Left lung (tissue), 14 donors: ENCODE measurements at places on chromosomes 1 and 21. TPM values are rescaled to one million over a fixed set of nuclear protein-coding genes. Genes with fewer than 3 reads are reported as not detected.

- DNase-seq: no peak
Measured at GRCh38 chr1:16342331-16343062, 9.8 kb downstream of the FBXO42 start.

Gene SLC35F3
- polyA plus RNA-seq: 1.4 TPM

GRCh38 chr1:175665616-175666015 lies 77.8 kb downstream of the TNR start:
- DNase-seq: no peak

DNA sequence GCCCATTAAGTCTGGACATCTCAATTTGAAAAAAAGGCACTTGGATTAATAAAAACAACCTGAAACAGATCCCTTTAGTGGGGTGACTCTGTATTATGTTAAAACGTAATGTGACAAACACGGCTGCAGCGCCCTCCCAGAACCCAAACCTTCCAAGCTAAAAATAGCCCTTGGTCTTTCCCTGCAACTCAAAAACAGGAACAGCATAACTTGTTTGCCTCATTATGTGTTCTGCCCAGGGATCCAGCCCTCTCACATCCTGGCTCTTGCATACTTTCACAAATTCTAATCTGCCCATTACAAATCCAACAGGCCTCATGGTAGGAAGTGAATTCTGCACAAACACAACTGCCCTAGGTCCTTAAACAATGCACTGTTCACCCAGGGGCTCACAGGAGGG lies 94.7 kb upstream of the GADD45A start:
- DNase-seq: no peak

- DNase-seq: no peak
Measured at GRCh38 chr1:1144843-1145546, 28.7 kb upstream of the TTLL10 start.

- no peak for DNase-seq
Measured at GRCh38 chr1:234564035-234565029, 45.6 kb downstream of the IRF2BP2 start.

- no peak for DNase-seq
Measured at GRCh38 chr1:48036710-48037355, 39.6 kb upstream of the TRABD2B start.

GRCh38 chr1:245409341-245410195 lies 254.8 kb downstream of the KIF26B start:
- no peak for DNase-seq

DNA sequence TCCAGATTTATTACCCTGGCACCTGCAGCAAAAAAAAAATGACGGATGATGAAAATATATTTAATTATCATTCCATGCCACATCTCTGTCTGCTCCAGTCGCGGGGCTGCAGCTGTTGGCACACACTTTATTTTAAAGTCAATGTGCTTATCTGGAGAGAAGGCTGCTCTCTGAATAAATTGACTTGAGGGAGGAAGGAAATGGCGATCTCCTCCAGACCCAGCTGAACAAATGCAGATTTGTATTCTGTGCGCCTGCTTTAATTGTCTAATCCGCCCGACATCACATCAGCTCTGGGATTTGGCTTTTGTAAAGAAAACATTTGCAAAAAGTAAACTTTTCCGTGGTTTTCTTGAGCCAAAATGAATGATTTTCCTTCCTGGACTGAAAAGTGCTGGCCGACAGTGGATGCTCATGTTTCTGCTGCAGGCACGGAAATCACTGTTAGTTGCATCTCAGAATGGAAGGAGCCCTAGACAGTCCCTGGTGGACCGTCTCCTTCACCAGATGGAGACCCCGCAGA lies 150.2 kb downstream of the CAMTA1 start:
- DNase-seq: no peak

Gene ITLN1
- 0.76 TPM for polyA plus RNA-seq

Gene OR2L13
- polyA plus RNA-seq: not detected

- DNase-seq: no peak
Measured at GRCh38 chr1:151819976-151820623, 11.5 kb downstream of the RORC start.

- DNase-seq: peak; percentile 93
Measured at GRCh38 chr1:2414297-2414958, 2.1 kb upstream of the PEX10 start.

Gene HPDL
- polyA plus RNA-seq: 1.5 TPM

Gene SLC5A9
- polyA plus RNA-seq: 3.7 TPM

- no peak for DNase-seq
Measured at GRCh38 chr1:7811476-7811875, 27.4 kb downstream of the PER3 start.

DNA sequence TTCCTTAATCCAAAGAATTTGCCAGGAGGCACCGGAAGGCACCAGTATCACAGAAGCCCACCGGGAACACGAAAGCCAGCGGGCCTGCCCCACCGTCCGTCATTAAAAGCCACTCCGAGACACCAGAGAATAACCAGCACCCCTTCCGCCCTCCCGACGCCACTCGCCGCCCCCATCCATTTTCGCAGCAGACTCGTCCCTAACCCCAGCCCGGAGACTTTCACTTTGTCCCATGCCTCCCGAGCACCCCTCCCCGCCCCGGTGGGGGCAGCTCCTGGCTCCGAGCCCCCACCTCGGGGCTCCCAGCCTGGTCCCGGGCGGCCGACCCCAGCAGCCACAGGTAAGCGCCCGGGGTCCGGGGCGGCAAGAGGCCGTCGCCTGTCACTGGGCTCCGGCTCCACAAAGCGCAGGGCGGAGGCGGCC lies 105.4 kb downstream of the SLC45A1 start:
- DNase-seq: no peak

GRCh38 chr1:7610106-7610731 lies 160.9 kb upstream of the VAMP3 start:
- no peak for DNase-seq

Gene TMEM240
- 4.5 TPM for polyA plus RNA-seq
